NCI-H524 (cell line): ENCODE measurements at places on chromosomes 13 and 19.

- no peak for DNase-seq
These were observed 15.3 kb upstream of the HNRNPUL1 start for GRCh38 chr19:41248895-41249294.

DNA sequence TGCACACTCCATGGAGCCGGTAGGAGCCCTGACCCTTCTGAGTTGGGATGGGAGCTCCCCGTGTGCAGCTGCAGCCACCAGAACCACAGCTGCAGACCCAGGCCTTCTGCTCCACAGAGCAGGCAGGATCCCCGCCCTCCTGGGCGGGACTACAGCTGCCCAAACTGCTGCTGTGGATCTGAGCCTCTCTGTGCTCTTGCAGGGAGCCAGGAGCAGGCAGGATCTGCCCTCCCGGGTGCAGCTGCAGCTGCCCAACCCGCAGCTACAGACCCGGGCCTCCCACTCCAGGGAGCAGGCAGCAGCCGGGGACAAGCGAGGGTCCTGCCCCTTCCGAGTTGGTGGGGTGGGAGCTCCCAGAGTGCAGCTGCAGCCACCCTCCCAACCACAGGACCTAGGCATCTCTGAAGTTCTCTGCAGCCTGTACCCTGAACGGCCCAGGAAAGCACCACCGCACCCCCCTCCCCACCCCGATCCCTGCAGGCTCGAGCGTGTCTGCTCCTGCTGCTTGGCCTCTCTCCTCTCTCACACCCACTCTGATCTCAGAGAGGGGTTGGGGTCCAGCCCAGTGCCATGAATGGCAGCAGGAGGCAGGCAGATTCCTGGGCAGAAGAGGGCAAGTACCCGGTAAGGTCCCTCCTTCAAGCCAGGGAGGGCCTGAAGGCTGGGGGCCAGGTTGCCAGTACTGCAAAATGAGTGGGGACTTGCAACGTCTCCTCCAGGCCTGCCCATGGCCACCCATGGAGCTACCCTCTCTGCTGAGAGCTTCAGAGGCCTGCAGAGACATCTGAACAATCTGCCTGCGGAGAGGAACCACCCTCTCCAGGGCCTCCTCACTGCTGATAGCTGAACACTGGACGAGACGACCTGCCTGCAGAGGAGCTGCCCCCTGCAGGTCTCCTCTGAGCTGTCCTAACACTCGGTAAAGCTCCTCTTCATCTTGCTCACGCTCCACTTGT, 16.4 kb upstream of the EMP3 start:
- DNase-seq, result no peak

DNA sequence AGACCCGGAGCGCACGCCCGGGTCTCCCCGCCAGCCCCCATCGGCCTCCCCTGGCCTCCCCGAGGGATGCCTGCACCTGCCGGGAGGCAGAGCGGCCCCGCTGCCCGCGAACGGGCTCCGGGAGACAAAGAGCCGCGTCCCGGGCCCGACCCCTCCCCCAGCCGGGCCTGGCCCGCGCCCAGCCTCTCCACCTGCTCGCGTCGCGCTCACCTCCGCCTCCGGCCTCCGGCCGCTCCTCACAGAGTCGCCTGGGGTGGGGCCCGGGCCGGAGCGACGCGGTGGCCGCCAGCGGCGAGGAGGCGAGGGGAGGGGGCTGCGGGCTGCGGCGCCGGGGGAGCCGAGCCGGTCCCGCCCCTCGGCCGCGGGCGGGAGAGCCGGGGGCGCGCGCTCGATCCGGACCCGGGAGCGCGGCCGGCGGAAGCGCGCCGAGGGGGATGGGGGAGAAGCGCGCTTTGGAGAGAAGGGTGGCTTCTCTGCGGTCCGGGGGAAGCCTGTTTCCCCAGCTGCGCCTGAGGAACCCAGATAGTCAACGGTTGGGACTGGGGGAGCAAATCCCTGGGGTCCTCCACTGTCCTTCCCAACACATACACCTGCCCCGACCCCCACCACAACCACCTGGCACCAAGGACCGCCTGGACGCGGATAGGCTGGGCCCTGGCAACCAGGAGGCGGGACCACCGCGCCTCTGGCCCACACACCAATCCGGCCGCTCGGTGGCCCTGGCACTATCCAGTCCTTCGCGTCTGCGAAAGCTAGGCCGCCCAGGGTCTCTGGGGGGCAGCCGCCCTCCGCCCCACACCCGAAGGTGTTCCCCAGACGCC, at the start of gene PRR36:
Gene PRR36 (minus strand): TSS at position 315 of the 821 bp plus-strand sequence. CDS start 701 bp downstream, outside the sequence.
- DNase-seq, result peak; percentile 89

- DNase-seq, result peak; percentile 96
These were observed 29.8 kb upstream of the SPACA7 start for GRCh38 chr13:112346173-112346898.

DNA sequence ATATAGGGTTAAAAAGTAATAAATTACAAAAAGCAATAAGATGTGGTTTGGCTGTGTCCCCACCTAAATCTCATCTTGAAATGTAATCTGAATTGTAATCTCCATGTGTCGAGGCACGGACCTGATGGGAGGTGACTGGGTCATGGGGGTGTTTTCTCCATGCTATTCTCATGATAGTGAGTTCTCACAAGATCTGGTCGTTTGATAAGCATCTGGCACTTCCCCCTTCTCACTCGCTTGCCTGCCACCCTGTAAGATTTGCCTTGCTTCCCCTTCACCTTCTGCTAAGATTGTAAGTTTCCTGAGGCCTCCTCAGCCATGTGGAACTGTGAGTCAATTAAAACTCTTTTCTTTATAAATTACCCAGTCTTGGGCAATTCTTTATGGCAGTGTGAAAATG, 577.4 kb downstream of the TBC1D4 start:
- no peak for DNase-seq

DNA sequence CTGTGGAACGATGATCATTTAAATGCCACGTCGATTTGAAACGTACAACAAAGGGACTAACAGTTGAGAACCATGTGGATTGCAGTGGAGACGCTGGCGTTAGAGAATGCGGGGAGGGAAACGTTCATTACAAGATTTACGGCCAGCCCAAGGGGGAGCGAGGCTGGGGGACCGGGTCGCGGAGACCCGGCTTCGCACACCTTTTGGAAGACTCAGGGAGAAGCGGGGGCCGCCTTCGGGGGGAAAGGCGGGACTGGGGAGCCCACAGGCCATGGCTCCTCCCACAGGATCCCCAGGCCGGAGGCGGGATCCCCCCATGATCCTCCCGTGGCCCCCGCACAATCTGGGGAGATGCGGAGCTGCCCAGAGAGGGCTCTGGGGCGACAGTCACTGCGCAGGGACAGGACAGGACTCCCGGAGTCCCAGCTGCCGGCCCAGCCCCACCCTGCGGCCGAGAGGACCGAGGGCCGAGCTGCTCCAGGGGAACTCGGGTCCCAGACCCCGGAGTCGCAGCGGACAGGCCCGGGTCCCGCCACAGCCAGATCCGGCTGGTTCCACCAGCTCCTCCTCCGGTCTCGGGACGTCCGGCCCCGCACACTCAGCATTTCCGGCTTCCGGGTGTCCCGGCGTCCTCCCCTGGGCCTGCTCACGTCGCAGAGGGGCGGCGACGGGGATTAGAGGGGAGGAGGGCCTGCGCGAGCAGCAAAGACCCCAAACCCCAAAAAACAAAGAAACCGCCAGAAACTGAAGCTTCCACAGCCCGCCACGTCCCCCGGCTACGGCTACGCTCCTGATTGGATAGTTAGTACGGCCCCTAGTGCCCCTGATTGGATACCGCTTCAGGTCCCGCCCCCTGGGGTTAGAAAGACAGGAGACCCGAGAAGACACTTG, 21.1 kb upstream of the OR10H1 start:
- peak; percentile 12 for DNase-seq

GRCh38 chr19:54319049-54319448, 6.1 kb upstream of the LILRA5 start:
- no peak for DNase-seq

- no peak for DNase-seq
These were observed 237.1 kb upstream of the ARGLU1 start for GRCh38 chr13:106804991-106805390.

GRCh38 chr13:38680912-38681311, 6.0 kb upstream of the FREM2 start:
- DNase-seq, result no peak

- DNase-seq, result no peak
These were observed 63.4 kb downstream of the ACSBG2 start for GRCh38 chr19:6198896-6199239.

DNA sequence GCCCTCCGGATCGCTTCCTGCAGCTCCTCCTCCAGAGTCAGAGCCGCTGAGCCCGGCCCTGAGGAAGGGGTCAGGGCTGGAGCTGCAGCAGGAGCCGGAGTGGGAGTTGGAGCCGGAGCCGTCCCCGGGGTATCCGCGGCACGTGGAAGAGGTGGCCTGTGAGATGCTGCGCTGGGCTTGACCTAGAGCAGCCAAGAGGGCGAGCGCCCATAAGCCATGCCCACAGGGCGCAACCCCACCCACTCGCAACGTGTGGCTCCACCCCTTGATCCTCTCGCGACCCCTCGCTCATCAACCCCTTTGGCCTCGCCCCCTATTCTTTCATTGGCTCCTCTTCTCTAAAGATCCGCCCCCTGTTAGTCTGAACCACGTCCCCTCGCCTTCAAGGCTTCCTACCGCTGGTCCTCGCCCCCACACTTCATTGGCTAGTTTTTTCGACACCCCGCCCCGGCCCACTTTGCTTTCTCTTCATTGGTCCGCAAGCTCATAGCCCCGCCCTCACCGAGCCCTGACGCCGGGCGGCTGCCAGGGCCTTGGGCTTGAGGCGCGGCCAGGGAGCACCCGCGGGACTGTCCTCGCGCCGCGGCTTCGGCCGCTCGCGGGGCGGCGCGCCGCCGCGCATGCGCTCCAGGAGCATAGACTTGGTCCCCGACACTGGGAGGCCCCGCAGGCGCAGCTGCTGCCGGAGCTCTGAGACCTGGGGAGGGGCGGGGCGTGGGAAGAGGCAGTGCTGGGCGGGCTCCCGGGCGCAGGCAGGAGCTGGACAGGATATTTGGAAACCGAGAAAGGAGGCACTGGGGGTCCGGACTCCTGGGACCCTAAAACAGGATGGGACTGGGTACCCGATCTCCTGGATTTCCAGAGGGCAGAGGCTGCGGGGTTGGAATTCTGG, 5.4 kb downstream of the MAMSTR start:
- DNase-seq, result peak; percentile 100
